RWPE2 (cell line): ENCODE measurements at places on chromosomes 3 and 15.

- no peak for DNase-seq
- H3K27ac ChIP-seq, result no peak overlapping the region
- no peaks in the 10 kb centered on the region for H3K36me3 ChIP-seq
- H3K4me3 ChIP-seq, result no peak overlapping the region
- H3K27me3 ChIP-seq, result peaks cover 26% of the 10 kb centered on the region
These were observed 5.1 kb downstream of the INSYN1 start for GRCh38 chr15:73747847-73748590.

DNA sequence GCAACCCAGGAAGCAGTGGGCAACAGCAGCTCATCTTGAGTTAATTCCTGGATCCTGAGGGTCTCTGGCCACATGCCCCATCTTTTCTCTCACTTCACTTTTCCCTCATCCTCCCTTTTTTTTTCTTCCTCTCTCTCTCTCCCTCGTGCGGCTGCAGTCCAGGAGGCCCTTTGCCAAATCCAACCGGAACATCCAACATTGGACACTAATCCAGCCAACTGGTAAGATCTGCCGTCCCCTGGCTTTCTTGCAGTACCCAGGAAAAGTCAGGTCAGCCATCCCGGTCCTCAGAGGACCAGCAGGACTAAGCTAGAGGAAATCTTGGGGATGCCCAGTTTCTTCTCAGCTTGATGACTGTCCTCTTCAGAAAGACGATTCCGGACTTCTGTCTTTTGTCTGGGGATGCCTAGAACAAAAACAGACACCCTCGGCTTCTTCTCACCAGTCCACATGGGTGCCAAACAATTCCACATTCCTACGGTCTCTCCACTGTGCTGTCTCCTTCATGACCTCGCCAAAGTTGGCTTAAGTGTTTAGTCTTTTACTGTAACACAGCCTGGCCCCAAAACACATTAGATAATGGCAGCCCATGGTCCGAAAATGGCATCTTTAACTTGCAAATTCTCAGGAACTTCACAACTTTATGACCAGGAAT lies 115.6 kb downstream of the GSK3B start:
- no peaks in the 10 kb centered on the region for H3K27me3 ChIP-seq
- DNase-seq, result no peak

DNA sequence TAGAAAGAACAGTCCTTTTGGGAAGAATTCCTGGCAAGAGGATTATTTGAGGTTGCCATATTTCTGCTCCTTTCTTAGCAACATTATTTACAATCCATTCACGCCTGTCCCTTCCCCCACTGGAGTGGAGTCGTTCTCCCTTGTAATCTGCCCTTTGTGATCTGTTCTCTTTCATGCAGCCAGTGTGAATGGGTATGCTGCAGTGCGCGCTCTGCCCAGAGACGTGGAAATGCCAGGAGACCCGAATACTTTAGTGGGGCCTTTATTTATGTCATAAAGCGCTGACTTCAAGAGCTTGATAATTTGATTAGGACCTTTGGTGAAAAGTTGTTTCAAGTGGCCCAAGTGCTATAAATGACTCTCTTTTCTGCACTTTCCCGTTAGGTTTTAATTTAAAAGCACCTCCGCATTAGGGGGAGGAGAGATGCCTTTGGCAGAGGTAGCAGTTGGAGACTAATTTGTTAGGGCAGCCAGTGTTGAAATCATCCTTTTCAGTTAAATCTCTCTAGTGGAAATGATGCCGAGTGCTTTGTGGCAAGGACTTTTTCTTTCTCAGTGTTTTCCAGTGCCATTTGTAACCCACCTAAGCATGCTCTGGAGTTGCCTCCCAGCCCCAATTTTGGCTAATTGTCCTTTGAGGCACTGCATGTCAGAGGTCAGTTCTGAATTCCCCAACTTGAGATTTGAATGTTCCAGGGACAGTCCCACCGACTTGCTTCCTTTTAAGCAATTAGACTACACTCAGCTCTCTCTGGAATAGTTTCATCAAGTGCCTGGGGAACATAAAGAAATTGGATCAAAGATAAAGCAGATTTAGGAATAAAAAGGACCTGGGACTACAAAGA lies 52.4 kb downstream of the PSMD6 start:
- no peak for DNase-seq
- H3K4me3 ChIP-seq, result no peak overlapping the region
- H3K27me3 ChIP-seq, result no peaks in the 10 kb centered on the region
- H3K36me3 ChIP-seq, result no peaks in the 10 kb centered on the region
- H3K27ac ChIP-seq, result no peak overlapping the region

DNA sequence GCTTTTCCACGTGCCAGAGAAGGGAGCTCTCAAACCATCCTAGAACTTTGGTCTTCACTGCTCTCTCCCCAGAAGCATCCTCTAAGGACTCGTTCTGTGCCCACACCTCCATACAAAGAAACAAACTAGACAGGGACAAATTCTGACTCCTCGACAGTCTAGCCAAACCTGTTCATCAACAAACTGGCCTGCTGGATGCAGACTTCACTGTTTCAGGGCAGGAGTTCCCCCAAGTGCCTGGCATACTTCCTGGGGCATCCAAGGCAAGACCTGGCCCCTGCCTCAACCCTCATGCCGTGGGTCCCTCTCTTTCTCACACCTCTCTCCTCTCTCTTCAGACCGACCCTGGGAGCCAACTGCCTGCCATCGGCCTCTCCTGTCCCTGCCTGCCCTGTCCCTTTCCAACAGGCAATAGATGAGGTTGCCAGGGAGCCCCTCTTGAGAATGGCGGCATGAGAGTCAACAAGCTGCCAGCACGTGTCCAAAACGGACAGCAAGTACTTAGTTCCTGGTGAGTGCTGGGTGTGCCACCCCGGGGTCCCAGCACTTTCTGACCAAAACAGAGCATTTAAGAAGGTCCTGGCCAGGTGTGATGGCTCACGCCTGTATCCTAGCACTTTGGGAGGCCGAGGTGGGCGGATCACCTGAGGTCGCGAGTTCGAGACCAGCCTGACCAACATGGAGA lies 79.1 kb upstream of the HES1 start:
- no peaks in the 10 kb centered on the region for H3K27me3 ChIP-seq
- no peak overlapping the region for H3K4me3 ChIP-seq
- H3K27ac ChIP-seq, result no peak overlapping the region
- H3K36me3 ChIP-seq, result no peaks in the 10 kb centered on the region
- no peak for DNase-seq
- H3K4me1 ChIP-seq, result peaks cover 9% of the 10 kb centered on the region

- H3K27ac ChIP-seq, result no peak overlapping the region
- no peaks in the 10 kb centered on the region for H3K36me3 ChIP-seq
- no peak overlapping the region for H3K4me3 ChIP-seq
- no peaks in the 10 kb centered on the region for H3K4me1 ChIP-seq
- no peak for DNase-seq
These were observed 79.0 kb downstream of the RPLP1 start for GRCh38 chr15:69531665-69532027.

- H3K27ac ChIP-seq, result no peak overlapping the region
- no peaks in the 10 kb centered on the region for H3K4me1 ChIP-seq
- H3K36me3 ChIP-seq, result no peaks in the 10 kb centered on the region
- peaks cover 27% of the 10 kb centered on the region for H3K27me3 ChIP-seq
These were observed 561 bp upstream of the CPLX3 start for GRCh38 chr15:74825866-74826265.

GRCh38 chr3:52779837-52780585 lies 2.6 kb downstream of the ITIH1 start:
- no peak for DNase-seq
- no peaks in the 10 kb centered on the region for H3K4me1 ChIP-seq
- H3K4me3 ChIP-seq, result no peak overlapping the region
- no peak overlapping the region for H3K27ac ChIP-seq

DNA sequence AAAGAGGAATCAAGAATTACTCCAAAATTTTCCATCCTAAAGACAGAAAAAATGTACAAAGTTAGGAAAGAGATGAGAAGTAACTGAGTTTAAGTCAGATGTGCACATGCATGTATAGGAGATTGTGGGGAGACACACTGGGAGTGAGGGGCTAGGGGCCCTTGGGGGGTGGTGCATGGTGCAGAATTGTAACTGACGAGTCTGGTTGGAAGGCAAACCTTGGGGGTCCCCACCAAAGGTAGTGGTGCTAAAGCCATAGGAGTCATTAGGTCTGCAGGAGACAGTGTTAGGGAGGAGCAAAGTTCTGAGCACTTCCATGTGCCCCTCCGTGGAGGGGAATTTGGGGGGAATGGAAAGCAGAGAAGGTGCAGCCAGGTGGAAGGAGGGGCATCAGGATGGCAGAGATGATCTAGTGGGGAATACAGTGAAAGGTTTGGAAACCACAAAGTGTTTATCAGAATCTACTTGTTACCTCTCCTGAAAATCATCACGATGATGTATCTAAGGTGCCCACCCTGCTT lies 37.5 kb upstream of the EPHB1 start:
- H3K4me3 ChIP-seq, result no peak overlapping the region
- no peaks in the 10 kb centered on the region for H3K36me3 ChIP-seq
- no peaks in the 10 kb centered on the region for H3K27me3 ChIP-seq

GRCh38 chr15:27573805-27574485 lies 525.2 kb downstream of the OCA2 start:
- no peak for DNase-seq
- H3K4me3 ChIP-seq, result no peak overlapping the region
- H3K36me3 ChIP-seq, result no peaks in the 10 kb centered on the region
- H3K27ac ChIP-seq, result no peak overlapping the region
